Skeletal muscle cell (primary cell): ENCODE measurements at places on chromosomes 16 and 17.

- DNase-seq: no peak
Observed at GRCh38 chr17:7837408-7838088, 3.5 kb downstream of the KDM6B start.

DNA sequence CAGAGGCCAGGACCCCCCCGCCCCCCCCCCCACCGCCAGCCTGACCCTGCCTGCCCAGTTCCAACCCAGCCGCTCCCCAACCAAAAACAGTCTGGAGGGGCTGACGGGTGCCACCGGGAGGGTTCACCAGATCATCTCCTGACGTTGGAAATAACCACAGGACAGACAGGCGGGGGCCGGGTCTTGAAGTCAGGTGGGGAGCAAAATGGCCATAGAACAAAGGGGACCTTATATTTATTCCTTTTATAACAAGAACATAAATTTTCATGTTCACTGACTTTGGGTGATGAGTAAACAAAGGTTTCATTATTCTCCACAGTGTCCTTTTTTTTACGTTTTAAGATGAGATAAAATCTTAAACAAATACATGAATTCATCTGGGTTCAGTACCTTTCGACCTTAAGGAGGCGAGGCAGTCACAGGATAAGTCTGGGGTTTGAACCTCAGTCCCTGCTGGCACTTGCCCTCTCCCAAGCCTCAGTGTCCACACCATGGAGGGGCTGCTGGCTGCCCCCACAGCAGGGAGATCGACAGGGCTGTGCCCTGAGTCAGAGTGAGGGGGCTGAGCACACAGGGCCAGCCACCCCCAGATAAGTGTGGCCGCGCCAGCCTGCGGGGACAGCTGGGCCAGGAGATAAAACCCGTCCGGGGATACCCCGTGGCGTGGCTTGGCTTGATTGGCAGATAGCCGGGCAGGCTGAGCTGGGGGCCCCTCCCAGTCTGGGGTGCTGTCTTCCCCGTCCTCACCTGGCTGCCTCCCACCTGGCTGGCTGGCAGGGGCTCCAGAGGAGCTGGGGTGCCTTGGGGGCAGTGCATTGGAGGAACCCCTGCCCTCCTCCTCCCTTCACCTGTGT, 15.0 kb downstream of the SLC7A5 start:
- no peak for DNase-seq

DNA sequence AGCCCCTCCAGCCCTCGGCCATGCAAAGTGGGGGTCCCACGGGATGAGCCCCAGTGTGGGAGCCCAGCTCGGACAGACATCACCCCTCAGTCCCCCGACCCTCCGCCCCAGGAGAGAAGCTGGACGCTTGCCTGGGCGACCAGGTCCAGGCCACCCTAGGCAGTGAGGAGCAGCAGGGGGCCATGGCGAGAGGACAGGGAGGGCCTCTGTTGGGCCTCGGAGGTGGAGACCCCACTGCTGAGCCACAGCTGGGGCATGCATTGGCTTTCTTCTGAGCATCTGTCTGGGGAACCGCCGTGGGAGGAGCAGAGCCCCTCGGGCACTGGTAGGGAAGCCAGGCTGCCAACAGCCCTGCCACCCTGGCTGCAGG, 13.0 kb downstream of the ACTG1 start:
- DNase-seq: no peak

DNA sequence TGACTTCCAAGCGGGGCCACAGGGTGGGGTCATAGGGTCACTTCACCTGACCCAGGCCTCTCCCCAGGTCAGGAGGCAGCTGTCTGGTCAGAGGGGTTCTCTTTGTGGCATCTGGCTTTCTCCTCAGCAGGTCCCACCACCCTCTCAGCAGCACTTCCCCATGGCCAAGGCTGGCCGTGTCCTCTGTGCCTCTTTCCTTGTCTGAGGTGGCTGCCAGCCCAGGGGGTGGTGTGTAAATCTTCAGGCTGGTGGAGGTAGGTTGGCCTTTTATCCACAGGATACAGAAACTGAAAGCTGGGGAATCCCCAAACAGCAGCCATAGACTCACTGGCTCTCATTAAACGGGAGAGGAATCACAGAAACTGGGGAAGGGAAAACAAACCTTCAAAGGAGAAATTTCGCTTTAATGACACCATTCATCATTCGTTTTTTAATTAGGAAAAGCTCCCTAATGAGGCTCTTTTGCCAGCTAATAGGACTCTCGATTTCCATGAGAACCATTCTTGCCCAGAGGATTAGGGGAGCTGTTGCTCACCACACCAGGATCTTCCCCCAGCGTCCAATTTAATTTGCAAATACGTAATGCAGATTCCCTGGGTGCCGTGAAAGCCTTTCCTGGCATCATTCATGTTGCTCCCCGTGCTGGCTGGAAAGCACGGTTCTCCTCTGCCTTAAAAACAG, 18.0 kb downstream of the C17orf75 start:
- no peak for DNase-seq

DNA sequence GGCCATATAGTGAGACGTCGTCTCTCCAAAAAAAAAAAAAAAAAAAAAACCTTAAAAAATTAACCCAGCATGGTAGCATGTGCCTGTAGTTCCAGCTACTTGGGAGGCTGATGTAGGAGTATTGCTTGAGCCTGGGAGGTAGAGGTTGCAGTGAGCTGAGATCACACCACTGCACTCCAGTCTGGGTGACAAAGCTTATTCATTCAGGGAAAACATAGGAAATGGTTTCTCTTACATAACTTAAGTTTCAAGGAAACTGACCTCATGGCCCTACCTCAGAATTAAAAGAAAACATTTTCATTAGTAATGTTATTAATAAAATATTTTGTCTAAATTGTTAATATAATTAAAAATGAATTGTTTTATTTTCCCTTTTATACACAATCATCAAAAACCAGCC, 31.4 kb downstream of the COG1 start:
- DNase-seq: no peak

DNA sequence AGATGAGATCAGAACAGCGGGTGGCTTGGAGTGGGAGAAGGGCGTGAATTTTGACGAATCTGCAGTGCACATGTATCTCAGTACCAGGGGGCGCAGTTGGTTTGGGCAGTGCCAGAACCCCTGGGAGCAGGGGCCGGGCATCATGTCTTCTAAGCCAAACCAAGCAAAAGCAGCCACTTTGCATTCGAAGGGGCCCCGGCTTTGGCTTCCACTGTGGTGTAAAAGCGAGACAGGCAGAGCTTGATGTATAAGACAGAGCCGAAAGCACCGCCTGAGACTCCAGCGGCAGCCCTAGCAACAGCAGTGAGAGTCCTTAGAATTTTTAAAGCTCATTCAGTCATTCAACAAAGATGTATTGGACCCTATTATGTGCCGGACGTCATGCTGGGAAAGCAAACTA, 3.8 kb upstream of the XYLT1 start:
- DNase-seq: no peak

DNA sequence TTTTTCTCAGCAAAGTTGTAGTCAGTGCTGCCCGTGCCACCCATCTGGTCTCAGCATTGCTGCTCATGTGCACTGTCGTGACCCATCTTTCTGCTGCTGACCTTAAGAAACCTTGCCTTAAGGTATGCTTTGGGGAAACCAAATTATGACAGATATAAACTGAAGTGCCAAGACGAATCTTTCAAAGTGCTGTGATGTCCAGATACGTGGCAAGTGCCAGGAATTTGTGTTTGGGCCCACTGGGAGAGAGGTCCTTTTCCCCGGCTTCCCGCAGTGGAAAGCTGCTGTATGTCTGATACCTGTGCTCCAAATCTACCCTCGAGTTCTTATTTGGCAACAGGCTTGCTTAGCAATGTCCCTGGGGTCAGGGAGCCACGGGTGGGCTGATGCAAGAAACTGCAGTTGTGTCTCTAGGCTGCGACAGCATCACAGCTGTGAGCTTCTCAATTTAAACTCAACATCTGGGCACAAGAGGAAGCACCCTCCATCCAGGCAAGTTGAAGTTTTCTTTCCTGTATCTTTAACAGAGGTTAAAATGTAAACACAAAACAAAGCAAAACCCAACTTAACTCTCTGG, 30.3 kb upstream of the TOX3 start:
- DNase-seq: no peak

- DNase-seq: no peak
Observed at GRCh38 chr17:48721009-48721402, 1.3 kb downstream of the PRAC1 start.

GRCh38 chr16:64312980-64313379, 808.9 kb downstream of the CDH11 start:
- no peak for DNase-seq

DNA sequence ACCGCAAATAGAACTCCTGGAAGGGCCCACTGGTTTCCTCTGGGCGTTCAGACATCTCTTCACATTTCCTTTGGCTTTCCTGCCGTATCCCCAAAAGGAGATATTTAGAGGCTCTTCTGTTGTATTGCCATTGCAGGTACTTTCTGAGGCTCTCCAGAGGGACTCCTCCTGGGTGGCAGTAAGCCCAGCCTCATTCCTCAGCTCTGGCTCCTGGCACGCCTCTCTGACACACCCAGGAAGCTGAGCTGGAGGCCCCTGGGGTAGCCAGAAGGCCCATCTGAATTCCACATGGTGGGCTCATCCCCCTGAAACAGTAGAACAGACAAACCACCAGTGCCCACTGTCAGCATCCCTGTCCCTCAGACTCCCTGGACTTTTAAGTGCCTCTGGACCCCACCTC, 206.7 kb downstream of the PARN start:
- no peak for DNase-seq

GRCh38 chr17:41561554-41561953, 10.3 kb downstream of the KRT9 start:
- DNase-seq: no peak

DNA sequence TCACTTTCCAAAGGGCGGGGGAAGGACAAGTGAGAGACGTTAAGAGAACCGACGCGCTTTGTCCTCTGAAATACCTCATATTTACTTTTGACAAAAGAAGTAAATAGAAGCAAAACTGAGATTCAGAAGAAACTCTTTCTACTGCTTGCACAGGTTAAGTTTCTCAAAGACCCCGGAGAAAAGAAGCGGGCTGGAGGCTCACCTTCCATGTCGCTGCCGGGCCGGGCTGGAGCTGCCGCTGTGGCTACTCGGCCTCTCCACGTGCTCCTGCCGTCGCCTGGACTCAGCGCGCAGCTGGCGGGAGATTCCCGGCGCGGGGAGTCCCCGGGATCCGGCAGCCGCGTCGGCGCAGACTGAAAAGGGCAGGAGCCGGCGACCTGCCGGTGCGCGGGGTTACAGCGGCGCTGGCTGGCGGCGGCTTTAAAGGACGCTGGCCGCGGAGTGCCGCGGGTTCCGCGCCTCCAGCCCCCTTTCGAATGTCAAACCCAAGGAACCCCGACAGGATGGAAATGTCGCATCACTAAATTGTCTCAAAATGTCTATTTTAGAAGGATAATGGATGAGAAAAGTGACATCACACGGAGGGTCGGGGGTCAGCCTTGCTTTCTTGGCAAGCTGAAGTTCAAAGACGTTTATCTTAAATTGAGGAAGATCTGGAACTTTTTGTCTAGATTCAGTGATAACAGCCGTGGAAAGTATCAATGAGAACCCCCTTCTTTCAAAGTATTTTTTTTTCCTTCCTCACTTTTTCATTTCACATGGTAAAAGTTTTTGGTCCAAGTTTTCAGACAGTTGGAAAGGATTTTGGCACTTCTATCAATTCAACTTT, at the start of gene IKZF3:
IKZF3 (minus strand) TSS at position 395 of the 829 bp plus-strand sequence; CDS start at position 209, 186 bp downstream.
- DNase-seq: no peak

- DNase-seq: no peak
Observed at GRCh38 chr17:75088465-75089417, 987 bp downstream of the SLC16A5 start.

GRCh38 chr16:46973207-46973995, at the start of gene DNAJA2:
Gene DNAJA2 (minus strand): TSS chr16:46973674. CDS start chr16:46973572, 102 bp downstream.
- DNase-seq: peak; percentile 60

GRCh38 chr17:79930877-79931816, 91.9 kb upstream of the CBX4 start:
- DNase-seq: no peak

- no peak for DNase-seq
Observed at GRCh38 chr16:5722116-5722619, 624.6 kb upstream of the EEF2KMT start.

- DNase-seq: no peak
Observed at GRCh38 chr16:56749672-56750491, 20.0 kb downstream of the NUP93 start.

DNA sequence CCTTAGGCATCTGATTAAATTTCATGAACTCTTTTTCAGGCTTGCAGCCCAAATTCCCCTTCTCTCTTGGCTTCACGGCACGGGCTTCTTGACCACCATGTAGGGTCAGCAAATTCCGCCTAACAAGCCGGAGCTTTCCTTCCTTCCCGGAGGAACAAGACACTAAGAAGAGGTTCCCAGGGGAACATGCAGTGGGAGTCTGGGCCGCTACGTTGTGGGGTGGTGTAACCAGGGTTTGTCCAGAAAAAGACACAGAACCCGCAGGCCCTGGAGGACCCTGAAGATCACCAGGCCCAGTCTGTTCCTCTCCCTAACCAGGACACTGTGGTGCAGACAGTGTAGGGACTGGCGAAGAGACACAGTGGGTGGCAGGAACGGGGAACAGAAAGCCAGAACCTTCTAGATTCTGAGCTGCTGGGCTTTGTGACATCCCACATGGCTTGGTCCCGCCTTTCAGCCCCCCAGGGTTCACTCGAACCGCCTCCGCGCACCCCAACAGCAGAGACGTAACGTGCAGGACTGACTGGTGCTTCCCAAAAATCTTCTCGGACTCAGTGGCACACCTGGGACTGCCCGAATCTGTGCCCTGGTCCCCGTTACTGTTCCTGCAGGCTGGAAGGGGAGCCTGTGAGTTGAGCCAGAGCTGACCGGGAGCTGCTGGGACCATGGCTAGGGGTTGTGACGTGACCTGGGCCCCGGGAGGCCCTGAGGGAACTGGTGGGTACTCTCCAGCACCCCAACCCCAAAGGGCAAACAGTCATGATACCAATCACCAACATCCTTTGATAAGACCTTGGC, 55.2 kb downstream of the TBC1D16 start:
- DNase-seq: no peak

DNA sequence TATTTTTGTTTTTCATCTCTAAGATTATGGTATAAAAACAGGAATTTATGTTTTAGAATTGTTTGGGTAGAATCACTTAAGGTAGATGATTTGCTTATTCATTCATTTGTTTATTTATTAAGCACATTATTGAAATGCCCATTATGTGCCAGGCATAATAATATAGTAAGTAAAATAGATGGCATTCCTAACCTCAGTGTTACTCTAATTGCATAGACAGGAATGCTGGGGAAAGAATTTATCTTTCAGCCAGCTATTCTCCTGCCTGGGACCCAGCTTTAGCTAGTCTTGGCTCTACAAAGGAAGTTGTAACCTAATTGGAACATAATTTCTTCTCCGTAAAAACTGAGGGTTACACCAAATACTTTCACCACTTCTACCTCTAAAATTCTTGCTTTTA, 44.6 kb downstream of the NFAT5 start:
- no peak for DNase-seq

GRCh38 chr16:14489460-14489859, 140.6 kb downstream of the PARN start:
- no peak for DNase-seq

- no peak for DNase-seq
Observed at GRCh38 chr17:8782176-8782575, 17.0 kb downstream of the MFSD6L start.
